ENCODE measurements at places on chromosomes 3 and 15.

DNA sequence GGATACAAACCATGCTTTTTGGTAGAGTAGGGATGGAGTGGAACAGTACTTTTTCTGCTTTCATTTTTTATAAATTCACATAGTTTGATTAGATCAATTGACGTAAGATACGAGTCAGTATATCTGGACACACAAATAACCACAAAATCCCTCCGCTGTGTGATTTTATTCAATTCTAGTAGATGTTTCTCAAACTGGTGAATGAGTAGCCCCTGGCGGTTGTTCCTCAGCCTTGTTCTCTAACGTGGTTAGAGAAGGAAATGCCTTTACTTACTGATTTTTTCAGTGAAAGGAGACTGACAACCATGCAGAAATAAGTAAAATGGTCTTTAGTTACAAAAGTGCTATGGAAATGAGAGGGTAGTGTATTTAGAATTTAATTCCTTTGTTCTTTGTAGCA, 161.0 kb downstream of the TCF12 start:
- DNase-seq, result no peak

DNA sequence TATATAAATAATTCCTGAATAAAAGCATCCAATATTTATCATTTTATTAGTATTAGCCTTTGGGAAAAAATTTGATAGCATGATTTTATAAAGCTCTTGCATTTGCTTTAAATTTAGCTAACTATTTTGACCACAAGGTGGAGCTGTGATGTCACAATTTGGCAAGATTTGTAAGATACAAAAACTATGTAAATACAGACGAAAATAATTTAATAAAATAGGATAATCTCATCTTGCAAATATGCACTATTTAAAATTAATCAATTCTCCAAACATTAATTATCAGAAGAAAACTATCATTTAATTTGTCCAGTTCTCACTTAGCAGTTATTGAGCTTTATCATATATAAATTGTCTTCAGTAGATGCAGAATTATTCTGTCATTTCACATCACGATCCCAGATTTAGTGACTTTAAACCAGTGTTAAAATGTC, 95.4 kb downstream of the PLOD2 start:
- DNase-seq, result no peak

- DNase-seq, result no peak
These were observed 31.3 kb upstream of the EBLN2 start for GRCh38 chr3:73030073-73030597.

- no peak for DNase-seq
These were observed 31.0 kb upstream of the MFSD1 start for GRCh38 chr3:158770741-158771350.

- no peak for DNase-seq
These were observed 63.2 kb downstream of the MEIS2 start for GRCh38 chr15:37037071-37037655.

DNA sequence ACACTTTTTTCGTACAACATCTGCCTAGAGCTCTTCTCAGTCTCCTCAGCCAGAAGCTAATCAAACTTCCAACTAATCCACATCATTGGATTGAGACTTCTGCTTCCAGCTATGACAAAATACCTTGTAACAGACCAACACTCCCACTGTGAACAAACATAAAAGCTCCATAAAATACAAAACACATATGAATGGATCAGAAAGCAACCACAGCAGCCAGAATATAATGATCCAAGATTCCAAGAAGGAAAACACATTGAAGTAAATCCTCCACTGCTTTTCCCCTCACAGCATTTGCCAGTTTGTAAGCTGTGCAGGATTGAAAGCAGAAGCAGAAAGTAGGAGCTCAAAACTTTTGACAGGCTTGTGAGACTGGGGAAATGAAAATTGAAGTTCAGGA, 863.2 kb downstream of the TUSC7 start:
- DNase-seq, result no peak

GRCh38 chr3:106421909-106422308, 553.1 kb upstream of the CBLB start:
- DNase-seq, result no peak

DNA sequence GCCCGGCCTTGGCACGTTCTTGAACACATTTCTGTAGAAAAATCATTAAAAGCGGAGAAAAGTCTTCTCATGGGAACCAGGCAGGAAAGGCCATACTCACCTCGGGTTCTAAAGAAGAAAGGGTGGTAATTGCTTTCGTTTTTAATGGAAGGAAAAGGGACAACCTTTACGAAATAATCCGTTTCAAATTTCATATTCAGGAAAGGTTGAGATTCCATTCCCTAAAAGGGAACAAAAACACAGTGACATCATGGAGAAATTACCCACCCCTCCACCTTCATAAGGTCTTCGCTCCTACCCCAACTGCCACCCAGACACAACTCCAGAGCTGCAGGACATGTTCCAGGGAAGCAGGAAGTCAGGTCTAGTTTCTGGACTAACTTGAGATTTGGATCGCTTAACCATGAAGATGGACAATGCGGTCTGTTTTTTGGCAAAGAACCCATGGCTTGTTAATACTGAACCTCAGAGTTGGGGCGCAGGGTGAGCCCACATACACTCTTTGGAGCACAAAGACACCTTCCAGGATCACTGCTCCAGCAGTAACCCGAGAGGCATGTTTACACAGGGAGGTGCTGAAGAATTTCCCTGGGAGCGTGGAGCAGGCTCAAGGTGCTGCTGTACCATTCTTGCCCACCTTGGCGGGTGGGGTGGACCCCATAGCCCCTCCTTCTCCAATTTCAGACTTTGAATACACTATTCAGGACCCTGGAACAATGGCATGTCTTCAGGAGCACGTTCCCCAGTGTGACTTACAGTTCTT, 49.2 kb downstream of the SPATA12 start:
- DNase-seq, result no peak

DNA sequence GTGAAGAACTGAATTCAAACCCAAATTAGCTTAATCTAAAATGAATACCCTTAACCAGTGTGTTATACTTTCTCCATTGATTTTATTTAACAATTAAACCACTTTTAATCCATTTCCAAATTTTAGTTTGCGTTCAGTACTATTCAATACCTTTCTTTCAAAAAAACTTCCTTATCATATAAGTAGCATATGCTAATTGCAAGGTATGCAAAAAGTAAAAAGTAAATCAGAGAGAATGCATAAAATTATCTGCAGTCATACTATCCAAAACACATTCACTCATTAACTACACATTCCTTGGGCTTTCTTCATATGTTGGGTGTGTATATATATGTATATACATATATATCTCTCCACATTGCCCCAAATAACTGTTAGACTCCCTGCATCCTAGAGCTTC, 208.8 kb downstream of the CADM2 start:
- DNase-seq, result no peak

Data from stimulated activated CD8-positive, alpha-beta memory T cell treated with anti-CD3 and anti-CD28 coated beads, Interleukin-15, amount 100 ng/mL, for 24 hours (primary cell).